ENCODE measurements at places on chromosomes 11 and 22.

DNA sequence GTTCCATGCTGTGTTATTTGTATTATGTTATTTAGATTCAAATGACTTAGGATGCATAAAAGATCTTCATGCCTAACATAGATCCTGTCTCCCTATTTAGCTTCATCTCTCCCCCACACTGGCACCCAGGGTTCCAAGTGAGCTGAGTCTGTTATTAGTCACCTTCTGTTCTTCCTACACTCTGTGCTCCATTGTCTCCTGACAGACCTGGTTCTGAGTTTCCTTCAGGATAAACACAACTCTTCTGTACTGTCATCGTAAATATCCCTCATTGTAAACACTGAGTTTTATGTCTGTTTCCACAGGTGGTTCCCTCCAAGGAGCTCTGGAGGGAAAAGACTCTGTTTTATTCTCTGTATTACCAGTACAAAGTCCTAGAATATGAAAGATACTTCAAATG, 8.7 kb downstream of the MMP26 start:
- no peak for DNase-seq

GRCh38 chr22:24445481-24446259, 18.3 kb downstream of the ADORA2A start:
- DNase-seq, result no peak

GRCh38 chr11:116614306-116615210, 158.2 kb downstream of the BUD13 start:
- DNase-seq, result no peak

DNA sequence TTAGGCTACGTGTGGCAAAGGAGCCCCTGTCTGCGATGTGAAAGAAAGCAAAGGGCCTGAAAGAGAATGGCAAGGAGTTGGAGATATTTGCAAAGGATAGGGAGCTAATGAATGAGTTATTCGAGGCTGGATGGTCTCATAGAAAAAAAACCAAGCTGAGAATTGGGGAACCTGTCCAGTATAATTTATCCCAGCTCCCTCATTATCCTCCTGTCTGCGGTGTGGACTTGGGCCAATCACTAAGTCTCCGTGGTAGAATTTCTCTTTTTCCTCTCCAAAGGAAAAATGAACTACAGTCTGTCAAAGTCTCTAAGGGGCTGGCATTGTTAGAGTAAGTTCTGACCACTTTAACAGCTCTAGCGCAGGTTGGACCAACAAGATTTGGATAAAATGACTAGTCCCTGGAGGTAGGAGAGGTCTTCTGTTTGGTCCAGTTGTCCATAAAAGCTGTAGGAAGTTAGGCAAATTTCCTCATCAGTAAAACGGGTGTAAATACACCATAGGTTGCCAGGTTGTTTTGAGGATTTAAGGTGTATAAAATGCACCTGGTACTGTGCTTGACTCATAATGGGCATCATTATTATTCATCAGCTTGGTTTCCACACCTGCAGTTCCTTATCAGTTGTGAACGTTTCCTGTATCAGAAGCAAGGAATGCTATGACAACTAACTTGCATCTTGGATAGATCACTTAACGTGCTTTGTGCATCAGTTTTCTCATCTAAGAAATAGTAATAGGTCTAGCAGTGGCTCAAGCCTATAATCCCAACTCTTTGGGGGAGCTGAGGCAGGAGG, 10.3 kb upstream of the CDON start:
- DNase-seq, result no peak

DNA sequence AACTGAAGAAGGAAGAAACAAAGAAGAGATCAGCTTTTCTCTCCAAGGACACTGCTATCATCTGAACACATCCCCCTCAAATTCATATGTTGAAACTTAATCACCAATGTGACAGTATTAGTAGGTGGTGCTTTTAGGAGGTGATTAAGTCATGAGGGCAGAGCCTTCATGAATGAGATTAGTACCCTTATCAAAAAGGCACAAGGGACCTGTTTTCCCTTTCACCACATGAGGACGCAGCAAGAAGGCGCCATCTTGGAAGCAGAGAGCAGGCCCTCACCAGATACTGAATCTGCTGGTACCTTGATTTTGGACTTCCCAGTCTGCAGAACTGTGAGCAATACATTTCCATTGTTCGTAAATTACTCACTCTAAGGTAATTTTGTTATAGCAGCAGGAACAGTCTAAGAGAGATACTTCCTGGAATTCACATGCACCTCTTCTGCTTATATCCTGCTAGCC, 20.9 kb upstream of the CREB3L1 start:
- DNase-seq, result no peak

DNA sequence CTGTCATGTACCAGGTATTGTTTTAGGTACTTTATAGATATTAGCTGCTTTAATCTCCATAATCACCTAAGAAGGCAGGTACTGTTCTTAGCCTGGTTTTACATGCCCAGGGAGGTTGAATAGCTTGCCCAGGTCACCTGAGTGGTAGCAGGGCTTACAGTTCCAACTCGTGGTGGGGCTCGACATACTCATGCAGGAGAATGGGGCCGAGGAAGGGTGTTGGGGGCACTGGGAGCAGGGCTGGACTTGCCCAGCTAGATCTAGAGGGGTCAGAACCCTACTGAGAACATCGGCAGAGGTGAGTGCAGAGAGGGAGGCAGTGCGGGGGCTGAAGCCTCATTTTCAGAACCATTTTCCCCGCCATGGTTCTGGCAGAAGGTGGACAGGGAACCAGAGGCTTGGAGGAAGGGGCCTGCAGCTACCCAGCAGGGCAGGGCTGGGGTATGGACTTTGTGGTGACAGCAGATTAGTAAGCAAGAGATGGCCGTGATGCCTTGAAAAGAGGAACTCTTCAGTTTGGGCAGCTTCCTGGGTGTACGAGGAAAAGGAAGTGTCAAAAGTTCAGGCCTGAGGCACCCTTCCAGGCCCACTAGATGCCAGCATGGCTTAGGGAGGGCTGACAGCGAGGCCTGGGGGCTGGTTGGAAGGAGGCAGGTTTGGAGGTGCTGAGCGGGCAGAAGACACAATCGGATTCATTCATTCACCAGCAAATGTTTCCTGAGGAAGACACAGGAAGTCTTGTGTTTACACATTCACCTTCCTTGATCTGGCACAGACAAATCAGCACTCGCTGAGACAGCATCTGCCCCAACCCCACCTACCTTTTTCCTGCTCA, 54.7 kb upstream of the LYVE1 start:
- no peak for DNase-seq

DNA sequence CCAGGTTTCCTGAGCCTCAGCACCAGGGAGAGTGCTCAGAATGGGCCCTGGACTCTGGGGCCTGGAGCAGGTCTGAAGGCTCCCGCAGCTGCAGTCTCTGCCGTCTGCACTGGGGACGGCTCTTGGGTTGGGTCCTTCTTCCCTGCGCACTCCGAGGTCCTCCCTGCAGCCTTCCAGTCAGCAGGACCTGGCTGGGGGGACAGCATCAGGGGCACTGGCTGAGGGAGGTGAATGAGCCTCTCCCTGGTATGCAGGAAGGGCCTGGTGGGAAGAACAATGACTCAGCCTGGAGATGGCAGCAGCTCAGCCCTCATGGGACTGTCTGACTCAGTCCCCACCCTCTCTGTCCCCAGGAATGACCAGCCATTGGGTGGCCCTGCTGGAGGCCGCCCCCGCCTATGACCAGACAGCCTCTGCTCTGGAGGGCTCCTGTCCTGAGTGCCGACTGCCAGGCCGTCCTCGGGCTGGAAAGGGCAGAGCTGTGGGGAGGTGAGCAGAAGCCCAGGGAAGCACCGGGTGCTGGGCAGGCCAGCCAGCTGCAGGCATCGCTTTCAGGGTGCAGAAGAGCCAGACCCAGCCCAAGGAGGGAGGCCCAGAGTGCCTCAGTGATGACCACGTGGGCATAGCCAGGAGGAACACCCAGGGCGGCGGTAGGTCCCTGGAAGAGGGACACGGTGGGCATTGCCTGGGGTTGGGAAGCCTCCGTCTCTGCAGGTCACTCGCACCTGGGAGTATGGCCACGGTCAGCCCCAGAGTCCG, 455.0 kb downstream of the BRD1 start:
- DNase-seq, result no peak

DNA sequence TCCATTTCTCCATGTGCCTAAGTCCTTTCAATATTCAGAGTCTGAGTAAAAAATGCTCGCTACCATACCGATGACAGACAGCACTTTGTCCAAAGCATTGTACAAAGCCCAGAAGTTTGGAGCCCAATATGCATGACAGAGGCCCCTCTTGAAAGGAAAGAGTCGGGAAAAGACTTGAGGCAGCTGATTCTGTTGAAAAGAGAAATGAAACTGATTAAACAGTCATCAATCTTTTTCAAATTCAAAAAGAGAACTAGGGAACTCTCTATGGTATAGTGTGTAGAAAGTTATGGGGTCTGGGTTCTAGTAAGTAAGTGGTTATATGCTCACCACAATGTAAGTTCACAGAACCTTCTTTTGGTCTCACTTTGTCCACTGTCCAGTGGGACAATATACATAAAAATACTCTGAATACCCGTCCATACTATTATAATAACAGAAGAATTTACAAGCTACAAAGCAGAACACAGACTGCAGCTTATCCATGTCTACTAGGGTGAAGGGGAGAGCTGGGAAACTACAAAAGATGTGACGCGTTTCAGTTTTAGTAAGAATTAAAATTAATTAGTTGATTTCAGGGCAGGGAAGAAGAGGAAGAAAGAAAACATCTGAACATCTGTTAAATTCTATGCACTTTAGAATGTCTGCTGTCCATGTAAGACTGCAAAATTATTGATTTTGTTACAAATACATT, 26.7 kb downstream of the ALG8 start:
- no peak for DNase-seq

All from stimulated activated CD8-positive, alpha-beta memory T cell treated with anti-CD3 and anti-CD28 coated beads, Interleukin-2, amount 100 ng/mL, for 1 hour (primary cell).